ENCODE measurements at places on chromosomes 2 and 18.

GRCh38 chr2:139142252-139142880 lies 362.2 kb upstream of the NXPH2 start:
- DNase-seq, result no peak

DNA sequence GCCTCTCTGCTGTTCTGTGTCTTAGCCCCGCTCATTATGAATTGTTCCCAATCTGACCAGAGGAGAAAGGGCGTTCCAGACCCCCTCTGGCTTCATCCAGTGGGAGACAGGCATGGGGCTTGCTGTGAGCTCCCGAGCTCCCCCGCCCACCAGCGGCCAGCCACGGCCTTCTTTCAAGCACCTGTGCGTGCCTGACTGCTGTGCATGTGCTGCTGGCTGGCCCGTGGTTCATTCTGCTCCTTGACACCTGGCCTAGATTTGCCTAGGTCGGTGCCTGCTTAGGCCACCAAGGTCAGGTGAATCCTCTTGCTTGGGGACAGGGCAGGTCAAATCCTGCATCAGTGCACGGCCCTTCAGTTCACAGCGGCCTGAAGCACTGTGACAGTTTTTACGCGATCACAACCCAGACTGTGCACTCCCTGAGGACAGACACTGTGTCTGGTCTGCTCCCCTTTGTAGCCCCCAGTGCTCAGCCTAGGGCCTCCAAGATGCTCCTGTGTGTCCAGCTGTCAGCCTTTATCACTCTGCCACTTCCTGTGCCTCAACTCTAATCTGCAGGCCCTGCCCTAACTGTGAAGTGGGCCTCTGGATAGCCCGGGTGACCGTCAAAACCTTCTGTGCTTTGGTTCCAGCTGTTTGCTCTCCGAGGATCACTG lies 3.6 kb upstream of the LPIN1 start:
- DNase-seq, result no peak

- DNase-seq, result no peak
Observed at GRCh38 chr2:133760376-133760775, 192.1 kb upstream of the NCKAP5 start.

DNA sequence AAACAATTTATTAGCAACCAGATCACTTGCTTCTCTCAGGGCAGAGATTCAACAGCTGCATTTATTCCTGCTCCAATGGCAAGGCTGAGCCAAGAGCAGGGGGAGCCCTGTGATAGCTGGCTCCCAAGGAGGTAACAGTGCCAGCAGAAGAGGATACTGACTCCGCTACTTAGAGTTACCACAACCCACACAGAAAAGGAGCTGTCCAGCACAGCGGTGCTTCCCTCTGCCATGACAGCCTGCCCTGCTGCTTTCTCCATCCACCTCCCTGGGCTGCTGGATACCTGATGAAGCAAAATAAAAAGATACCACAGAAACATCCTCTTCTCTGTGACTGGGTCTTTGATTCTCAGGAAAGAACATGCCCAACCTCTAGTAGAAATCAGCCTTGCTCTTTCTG lies 467.2 kb downstream of the LRRTM4 start:
- no peak for DNase-seq

DNA sequence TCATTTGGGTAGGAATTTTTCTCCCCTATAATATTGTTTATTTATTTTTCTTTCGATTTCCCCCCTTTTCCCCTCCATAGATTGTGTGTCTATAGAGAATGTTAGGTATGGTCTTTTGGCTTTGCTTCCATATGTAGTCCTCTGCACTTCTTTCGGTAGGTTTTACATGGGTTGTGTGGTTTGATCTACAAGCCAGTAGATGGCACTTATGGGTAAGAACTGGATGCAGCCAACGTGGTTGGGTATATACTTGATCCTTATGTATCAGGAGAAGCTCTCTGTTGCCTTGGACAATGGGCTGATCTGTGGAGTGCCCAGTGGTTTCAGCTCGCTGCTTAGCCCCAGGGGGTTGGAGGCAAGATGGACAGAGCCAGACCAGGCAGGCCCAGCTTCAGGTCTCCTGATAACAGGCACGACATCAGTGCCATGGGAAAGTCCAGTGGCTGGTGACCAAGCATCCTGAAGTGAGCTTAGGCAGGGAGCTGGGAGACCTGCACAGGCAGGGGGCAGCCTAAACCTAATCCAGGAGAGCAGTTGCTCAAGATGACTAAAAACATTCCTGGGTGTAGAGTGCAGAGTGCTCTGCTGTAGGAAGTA lies 488.3 kb downstream of the CCDC85A start:
- no peak for DNase-seq

GRCh38 chr2:12099374-12099773 lies 352.9 kb downstream of the LPIN1 start:
- no peak for DNase-seq

GRCh38 chr2:55239656-55240222 lies 7.3 kb downstream of the RPS27A start:
- no peak for DNase-seq

- DNase-seq, result no peak
Observed at GRCh38 chr2:53629501-53629900, 138.1 kb upstream of the CHAC2 start.

DNA sequence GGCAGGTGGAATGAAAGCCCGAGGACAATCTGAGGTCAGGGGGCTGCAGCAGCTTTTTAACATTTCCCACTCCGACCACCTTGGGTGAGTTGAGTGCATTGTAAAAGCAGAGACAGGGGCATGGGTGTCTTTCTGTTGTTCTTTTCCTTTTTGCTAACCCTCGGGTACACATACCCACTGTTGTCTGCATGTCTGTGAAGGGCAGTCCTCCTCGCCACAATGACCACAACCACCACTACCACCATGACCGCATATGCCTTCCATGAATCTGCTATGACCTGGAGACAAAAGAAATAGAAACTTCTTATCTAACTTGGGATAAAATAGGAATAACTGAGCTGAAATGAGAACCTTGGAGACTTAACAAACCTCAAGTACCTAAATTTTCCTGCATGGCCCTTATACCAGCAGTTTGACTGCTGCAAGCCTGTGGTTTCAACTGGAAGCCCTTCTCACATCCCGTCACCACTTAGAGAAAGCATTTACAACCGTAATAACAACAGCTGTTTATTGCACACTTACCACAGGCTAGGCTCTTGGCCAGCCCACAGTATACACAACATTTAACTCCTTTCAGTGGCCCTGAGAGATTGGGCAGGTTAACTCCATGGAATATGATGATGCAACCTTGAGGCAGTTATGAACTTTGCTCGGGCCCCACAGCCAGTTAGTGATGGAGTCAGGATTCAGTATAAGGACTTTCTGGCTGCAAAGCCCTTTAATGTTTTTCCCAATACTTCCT lies 80.3 kb downstream of the GYPC start:
- DNase-seq, result no peak

DNA sequence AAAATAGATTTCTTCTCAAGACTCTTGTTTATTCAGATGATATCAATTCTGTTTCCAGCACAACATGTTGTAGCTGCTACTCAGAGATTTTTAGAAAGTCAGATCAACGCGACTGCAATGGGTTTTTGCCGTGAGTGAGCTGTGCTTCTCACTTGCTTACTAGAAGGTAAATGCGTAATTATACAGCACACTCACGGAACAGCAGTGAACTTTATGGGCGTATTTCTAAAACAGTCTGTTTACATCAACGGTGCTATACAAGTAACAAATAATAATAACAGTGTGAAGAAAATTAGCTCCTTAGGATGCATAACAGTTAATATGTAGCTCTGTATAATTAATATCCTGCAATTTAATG lies 533.6 kb downstream of the RNF144A start:
- no peak for DNase-seq

GRCh38 chr2:235235977-235236767 lies 257.7 kb upstream of the AGAP1 start:
- DNase-seq, result no peak

- DNase-seq, result no peak
Observed at GRCh38 chr2:223759569-223760430, 77.6 kb downstream of the AP1S3 start.

- DNase-seq, result no peak
Observed at GRCh38 chr2:69704446-69704845, 37.5 kb upstream of the ANXA4 start.

DNA sequence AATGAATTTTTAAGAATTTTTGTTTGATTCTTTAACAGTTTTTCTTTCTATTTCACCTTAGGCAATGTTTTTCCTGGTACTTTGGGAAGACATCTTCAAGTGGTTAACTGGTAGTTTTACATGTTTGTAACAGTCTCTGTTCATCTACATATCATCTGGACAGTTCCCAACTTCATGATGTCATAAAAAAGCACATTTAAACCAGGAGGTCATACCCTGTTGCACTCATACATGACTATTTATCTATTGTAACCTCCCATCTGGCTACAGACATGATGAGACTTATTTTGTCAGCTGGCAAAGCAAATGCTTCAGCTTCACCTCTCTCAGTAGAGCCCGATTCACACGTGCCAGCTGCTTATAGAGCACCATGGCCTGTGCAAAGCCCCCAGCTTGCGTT lies 99.8 kb upstream of the YPEL5 start:
- no peak for DNase-seq

DNA sequence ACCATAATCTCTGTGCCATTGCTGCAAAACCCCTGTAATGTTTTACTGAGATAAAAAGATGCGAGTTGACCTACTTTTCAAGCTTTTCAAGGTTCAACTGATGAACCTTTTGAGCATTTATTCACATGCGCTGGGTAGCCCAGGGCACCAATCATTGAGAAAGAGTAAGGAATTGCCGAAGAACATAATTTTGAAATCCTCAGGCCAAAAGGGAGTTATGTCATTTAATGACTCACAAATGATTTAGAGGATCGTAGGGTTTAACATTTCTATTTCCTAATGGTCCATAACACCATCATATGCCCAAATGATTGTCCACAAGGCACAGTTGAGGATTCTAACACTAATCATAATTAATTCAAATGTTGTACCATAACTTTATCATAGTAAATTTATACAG lies 20.2 kb upstream of the DLX1 start:
- no peak for DNase-seq

DNA sequence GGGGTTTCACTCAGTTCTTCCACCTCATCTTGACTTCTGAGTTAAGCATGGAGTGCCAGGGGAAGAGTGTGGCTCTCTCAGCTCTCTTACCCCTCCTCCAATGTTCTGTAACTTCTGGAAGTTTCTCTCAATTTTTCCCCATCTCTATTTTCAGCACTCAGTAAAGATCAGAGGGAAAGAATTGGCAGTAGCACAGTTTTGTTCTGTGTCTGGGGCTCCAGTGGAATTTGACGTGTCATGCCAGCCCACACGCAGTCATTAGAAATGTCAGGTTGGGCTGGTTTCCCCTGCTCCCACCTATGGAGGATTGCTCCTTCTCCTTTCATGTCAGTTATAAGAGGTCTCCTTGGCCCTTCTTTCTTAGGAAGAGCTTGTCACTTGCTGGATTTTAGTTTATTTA lies 104.6 kb upstream of the COL3A1 start:
- no peak for DNase-seq

GRCh38 chr2:11481789-11482472 lies 16.0 kb upstream of the E2F6 start:
- no peak for DNase-seq

DNA sequence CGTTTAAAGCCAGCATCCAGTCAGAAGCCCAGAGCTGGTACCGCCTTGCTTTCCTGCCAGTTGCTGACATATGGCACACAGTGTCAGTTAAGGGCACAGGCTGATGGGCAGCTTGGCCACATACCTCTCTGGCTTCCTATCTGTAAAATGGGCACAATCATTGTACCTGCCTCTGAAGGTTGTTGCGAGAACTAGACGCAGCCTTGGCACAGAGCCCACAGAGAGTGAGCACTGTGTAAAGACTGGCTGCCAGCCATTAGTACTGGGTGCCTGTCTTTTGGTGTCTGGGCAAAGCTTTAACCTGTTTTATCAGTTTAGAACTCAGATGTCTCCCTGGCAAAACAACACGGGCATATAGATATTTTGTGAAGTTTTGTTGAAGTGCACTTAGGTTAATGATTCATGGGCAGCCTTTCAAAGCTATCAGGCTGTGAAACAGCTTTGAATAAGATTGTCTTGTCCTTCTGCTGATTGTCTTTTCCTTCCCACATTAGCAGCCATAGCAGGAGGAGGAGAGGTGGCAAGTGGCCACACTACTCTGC lies 269.5 kb downstream of the NEDD4L start:
- no peak for DNase-seq

- DNase-seq, result no peak
Observed at GRCh38 chr2:218024871-218025270, 22.1 kb upstream of the TNS1 start.

- no peak for DNase-seq
Observed at GRCh38 chr2:88051792-88052191, 3.8 kb downstream of the KRCC1 start.

- DNase-seq, result no peak
Observed at GRCh38 chr2:144548532-144549191, 28.7 kb upstream of the ZEB2 start.

- peak; percentile 18 for DNase-seq
Observed at GRCh38 chr18:63363951-63364350, 3.1 kb downstream of the KDSR start.

- no peak for DNase-seq
Observed at GRCh38 chr2:237962432-237963084, 4.3 kb upstream of the UBE2F start.

GRCh38 chr18:79471597-79471996 lies 75.9 kb downstream of the NFATC1 start:
- DNase-seq, result no peak

DNA sequence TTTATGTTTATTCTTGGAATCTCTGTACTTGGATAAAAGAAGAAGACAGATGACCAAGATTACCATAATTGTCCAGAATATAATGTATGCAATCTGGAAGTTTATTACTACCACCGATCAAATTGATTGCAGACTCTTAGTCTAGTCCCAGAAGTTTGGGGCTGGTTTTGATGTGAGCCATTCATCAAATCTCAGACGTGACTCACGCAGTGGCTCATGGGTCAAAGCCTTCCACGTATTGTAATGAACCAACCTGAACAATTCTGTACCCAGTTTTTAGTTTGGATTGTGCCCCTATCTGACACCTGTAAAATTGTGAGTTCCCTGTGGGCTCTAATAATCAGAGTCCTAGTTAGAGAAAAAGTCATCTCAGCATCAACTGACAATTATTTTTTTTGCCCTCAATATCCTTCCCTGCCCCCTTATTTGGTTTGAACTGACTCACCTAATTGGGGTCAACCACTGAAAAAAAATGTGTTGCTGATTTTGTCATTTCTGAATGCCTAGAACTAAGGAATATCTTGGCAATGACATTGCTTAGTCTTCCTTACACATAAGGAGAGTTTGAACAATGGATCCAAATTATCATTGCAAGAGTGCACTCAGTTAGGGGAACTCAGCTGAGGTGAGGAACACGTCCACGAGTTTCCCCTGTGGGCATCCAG lies 219.5 kb upstream of the NRP2 start:
- DNase-seq, result no peak

DNA sequence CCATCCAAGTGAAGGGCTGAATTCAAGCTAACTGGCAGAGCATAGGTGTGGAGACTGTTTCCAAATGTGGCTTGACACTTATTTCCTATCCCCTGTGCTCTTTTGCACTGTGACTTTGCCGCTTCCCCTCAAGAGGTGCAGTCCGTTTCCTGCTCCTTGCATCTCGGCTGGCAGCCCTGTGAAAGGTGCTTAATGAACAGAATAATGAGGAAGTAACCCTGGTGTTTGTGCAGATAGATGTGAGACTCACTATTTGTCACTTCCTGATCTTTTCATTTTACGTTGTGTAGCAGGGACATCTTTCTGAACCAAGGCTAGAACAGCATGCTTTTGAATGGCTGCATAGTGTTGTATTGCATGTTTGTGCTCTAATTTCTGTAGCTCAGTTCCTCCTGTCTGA lies 60.8 kb downstream of the CEP192 start:
- no peak for DNase-seq

- DNase-seq, result no peak
Observed at GRCh38 chr2:99841749-99842148, 300.6 kb downstream of the AFF3 start.

- DNase-seq, result no peak
Observed at GRCh38 chr2:69168950-69169654, 156.1 kb downstream of the ANTXR1 start.

Data from stimulated activated CD8-positive, alpha-beta memory T cell treated with anti-CD3 and anti-CD28 coated beads, Interleukin-4, amount 100 ng/mL, for 4 hours (primary cell).